GM23248 (cell line): ENCODE measurements at places on chromosomes 13 and 19.

GRCh38 chr19:46191972-46192371, 37.6 kb upstream of the IGFL1 start:
- no peak for DNase-seq

DNA sequence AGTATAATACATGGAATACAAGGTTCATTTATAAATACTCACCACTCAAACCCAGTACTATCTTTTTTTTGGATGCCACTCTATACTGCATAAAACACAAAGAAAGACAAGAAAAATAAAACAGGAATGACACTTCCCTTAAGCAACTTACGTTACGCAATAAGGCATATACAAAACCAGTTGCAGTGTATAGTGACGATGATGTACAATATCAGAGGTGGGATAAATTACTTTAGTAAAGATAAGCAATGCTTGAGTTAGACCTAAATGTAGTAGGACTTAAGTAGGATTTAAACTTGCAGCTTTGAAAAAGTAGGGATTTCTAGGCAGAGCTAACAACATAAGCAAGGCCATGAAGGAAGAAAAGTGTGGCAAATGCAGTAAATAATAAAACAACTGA, 374.9 kb downstream of the SPRY2 start:
- peak; percentile 19 for DNase-seq

DNA sequence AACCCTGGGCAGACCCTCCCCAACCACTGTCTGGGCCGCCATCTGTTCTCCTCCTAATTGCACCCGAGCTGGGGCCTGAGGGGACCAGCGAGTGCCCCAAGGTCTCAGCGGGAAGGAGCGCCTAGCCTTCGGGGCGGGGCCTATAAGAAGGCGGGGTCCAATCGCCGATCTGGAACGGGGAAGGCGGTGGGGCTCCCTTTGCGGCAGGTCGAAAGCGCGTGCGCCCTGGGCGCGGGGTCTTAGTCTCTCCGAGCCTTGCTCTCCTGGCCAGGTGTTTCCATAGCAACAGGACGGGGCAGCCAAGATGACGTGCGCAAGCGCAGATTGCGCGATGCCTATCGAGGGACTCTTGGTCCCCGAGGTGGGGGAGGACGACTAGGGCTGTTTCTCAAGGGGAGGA, 2.8 kb downstream of the MAST1 start:
- DNase-seq: peak; percentile 45

DNA sequence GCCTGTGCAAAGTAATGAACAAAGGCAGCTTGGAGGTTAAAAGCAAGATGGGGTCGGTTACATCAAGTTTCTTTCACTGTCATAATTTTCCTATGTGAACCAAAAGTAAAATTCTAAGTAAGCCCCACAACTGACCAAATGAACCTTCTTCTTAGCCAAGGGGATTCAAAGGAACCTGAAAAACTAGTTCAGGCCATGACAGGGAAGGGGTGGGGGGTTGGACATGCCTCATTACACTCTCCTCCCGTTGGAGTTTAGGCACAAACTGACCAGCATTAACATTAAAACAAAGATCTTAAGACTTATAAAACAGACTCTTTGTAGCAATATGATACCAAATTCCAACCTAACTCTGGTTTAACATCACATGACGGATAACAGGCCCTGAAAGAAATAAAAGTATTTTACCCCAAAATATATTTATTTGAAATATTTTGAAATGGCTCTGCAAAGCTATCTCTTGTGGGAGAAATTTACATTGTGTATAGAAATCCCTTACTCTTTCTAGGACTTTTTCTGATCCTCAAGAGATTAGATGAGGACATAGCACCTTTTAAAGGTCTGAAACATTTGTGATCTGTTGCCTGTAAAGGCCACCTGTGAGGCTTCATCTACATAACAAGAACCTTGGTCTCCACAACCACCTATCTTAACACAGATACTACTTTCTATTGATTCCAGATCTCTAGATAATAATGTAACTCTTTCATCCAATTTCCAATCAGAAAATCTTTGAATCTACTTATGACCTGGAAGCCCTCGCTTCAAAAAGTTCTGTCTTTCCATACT, 1829.0 kb upstream of the MIR17HG start:
- DNase-seq: no peak

GRCh38 chr19:813219-814151, 8.3 kb downstream of the PLPPR3 start:
- DNase-seq: no peak

DNA sequence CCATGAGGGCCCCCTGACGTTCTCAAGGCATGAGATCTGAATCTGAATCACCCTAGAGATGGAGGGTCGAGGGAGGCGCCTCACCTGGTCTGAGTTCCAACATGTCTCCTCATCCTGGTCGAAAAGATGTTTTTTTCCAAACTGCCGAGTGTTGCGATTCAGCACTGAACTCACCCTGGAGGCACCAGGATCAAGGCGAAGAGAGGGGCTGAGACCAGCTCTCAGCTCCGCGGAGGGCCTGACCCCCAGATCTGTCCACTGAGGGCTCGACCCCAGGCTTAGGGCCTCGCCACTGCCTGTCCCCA, 555 bp downstream of the NR2C2AP start:
- DNase-seq: peak; percentile 33

GRCh38 chr13:55563267-55563666, 1577.5 kb upstream of the PRR20A start:
- DNase-seq: no peak

DNA sequence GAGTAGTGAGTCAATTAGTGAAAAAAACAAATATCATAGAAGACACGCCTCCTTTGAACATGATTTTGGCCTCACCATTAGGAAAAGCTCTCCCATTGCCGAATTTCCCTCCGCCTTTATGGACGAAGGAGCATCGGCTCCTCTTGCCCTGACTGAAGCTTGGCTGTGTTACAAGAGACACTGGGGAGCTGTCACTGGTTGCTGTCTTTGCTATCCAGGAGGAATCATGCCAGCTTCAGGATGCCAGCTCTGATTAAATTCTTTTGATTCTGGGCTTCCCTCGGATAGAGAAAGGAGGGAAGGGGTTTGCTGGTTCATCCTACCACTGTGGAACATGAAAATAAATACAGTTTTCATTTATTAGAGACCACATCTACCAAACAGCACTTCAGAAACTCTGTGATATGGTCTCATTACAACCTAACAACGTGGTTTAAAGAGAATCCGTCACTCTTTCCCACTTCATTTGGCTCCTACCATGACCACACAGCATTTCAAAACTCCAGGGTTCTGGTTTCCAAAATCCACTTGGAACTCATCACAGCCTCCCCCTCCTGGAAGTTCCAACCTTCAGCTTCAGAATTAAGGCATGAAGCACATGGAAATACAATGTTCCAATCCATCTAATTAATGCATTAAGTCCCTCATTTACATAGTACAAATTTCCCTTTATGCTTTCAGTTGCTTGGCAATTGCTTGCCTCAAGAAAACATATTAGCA, 446.0 kb downstream of the EFNB2 start:
- DNase-seq: no peak

- DNase-seq: no peak
Observed at GRCh38 chr13:18949970-18950369, 231.7 kb downstream of the TUBA3C start.

DNA sequence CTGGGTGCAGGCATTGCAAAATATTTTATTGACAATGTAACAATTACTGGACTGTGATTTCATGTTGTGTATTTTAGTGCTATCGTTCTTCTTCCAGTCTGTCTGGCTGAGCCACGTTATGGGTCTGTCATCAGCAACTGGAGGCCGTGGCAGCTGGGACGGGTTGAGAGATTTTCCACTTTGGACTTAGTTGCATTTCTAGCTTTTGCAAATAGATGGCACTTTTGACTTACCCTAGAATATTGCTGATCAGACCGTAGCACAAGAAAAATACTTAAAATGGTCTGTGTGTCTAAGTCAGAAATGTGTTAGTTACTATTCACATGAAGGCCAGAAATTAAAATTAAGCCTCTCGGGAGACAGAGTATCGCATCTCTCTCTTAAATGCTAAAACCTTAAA, 211.1 kb downstream of the TEX29 start:
- peak; percentile 6 for DNase-seq

DNA sequence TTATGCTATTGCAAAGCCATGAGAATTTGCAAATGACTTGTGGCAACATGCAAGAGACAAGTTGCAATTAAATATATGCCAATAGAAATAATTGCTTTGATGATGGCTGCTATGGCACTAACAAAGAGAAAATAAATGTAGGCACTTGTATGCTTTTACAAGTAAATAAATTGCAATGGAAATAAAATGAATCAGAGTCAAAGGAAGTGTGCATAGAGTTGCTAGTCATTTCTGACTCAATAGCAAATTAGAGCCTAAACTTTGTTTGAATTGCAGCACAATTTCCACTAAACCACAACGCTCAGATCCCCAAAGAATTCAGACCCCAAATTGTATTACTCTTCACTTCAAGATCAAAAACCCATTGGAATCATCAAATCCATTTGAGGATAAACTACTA, 792.1 kb upstream of the ARGLU1 start:
- DNase-seq: peak; percentile 48

DNA sequence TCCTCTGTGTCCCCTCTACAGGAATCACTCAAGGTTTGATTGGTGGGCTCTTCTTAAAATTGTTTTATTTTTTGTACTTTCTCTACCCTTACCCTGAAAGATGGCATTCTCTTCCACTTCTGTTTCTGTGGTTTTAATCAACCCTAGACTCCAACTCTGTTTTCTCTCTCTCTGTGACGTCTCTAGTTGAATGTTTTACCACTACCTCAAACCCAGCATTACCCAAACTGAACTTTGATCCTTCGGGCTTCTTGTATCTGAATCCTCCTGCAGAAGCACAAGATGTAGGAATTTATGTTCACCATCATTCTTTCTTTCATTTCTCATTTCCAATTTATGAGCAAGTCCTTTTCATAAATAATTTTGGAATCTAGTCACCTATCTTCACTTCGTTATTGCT, 39.9 kb downstream of the PCCA start:
- no peak for DNase-seq

DNA sequence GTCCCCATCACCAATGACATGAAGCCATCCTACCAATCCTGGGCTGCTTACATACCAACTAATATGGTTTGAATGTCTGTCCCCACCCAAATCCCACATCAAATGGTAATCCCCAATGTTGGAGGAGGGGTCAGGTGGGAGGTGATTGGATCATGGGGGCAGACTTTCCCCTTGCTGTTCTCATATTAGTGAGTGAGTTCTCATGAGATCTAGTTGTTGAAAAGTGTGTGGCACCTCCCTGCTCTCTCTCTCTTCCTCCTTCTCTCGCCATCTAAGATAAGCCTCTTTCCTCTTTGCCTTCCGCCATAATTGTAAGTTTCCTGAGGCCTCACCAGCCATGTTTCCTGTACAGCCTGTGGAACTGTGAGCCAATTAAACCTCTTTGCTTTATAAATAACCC, 53.6 kb upstream of the FAM124A start:
- no peak for DNase-seq

- no peak for DNase-seq
Observed at GRCh38 chr13:95235199-95235756, 66.0 kb downstream of the ABCC4 start.

DNA sequence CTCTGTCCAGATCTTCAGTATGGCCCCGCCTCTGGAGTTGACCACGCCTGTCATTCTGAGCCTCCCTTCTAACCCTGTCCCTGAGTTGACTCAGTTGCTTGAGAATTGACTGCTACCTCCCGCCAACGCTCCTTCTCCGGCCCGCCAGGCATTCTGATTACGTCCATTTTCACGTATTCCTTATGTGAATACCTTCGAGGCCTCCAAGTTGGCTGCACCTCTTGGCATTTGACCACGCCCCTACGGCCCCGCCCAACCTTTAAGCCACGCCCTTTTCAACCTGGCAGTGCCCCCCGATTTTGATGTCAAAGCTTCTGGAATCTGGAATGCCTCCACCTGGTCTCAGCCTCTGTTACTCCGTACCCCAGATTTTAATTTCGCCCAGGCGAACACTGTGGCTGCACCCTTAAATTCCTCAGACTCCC, 1.7 kb upstream of the EML2 start:
- DNase-seq: no peak

- peak; percentile 43 for DNase-seq
Observed at GRCh38 chr13:94416454-94417080, 62.9 kb downstream of the DCT start.

- no peak for DNase-seq
Observed at GRCh38 chr13:91745967-91746366, 347.5 kb downstream of the GPC5 start.

DNA sequence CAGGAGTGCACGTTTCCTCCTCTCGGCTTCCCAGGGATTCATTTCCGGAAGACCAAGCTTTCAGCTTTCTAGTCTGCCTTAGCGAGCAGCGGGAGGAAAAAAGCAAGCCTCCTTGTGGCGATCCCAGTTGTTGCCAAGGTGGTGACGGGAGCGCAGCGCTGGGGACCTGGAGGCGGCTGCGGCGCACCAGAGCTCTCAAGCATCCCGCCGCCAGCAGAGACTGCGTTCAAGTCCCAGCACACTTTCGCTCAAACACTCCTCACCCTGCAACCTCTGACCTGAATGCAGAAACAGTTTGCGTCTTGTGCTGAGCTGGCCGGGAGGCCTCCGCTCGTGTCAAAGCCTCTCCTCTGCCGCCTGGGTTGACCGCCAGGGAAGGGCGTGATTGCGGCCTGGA, 4.9 kb downstream of the GSX1 start:
- peak; percentile 49 for DNase-seq

- DNase-seq: no peak
Observed at GRCh38 chr19:1282588-1283206, 3.0 kb upstream of the EFNA2 start.

- no peak for DNase-seq
Observed at GRCh38 chr13:51303882-51304281, 35.6 kb upstream of the SERPINE3 start.

DNA sequence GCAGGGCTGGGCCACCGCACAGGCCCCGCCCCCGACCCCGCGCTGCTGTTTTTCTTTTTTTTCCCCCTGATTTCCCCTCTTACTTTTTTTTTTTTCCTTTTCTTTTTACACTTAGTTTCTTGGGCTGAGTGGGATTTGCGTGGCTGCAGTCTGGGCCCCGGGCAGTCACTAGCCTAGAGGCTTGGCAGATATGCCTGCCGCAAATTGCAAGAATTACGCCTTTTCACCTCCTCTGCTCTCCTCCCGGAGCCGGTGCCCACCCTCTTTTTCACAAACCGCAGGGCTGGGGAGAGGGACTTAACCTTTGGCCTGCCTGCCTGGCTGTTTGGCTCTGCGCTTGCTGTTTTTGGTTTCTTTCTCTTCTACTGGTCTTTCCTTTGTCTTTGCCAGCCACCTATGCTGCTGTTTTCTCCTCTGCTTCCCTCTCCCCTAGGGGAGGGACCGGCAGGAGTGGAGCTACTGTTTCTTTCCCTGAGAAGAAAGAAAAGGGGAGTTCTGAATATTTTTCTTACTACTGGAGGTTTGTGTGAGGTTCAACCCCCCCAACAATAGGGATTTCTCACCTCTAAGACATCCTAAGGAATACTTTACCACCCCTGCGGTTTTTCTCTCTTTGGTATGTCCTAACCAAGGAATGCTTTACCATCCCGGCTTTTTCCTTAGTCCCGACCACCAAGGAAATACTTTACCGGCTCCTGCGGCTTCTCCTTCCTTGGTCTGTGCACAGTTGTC, 11.0 kb downstream of the ZNF552 start:
- peak; percentile 78 for DNase-seq
